KBM-7 (cell line): ENCODE measurements at places on chromosomes 13 and 19.
A peak's percentile ranks its signal among the peaks of the same experiment; 100 is the strongest.

- no peak for DNase-seq
These were observed 949 bp upstream of the ZNF260 start for GRCh38 chr19:36528921-36529518.

- DNase-seq: no peak
These were observed 6.0 kb downstream of the CKAP2 start for GRCh38 chr13:52461265-52461664.

GRCh38 chr13:50244713-50245574 lies 229.7 kb downstream of the KCNRG start:
- no peak for DNase-seq

DNA sequence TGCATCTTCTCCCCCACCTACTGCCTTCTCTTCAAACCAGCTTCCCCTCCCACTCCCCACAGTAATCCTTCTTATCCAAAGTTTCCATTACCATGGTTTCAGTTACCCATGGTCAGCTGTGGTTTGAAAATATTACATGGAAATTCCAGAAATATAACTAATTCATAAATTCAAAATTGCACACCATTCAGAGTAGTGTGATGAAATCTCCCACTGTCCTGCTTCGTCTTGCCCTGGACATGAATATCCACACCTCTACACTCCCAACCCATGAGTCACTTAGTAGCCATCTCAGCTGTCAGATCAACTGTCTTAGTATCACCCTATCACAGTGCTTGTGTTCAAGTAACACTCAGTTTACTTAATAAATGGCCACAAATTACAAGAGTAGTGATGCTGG lies 3.8 kb upstream of the KCTD12 start:
- DNase-seq: no peak

DNA sequence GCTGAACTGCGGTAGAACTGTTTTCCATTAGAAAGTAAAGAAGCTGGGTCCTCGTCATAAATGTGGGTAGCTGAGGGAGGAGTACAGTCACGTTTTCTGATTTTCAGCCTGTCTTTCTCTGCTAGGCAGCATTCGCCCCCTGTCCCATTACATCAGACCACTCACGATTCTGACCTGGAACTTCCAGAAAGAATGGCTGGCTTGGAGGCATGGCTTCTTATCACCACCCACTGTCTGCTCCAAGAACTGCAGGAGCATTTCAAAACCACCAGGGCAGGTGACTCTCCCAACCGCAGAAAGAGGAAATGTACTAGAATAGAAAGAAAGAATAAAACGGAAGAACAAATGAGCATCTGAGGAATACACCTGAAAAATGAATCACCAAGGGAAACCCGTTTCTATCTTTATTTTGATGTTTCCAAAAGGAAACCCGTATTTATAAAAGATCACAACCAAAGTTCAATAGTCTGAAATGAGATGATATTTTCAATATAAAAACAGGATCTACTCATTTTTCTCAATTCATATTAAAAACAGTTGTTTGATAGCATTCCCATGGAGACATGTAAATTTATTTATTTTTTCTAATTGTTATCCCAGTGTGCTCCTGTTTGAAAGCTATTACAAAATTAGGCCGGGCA lies 22.1 kb upstream of the POMP start:
- DNase-seq: peak; percentile 79

GRCh38 chr13:73228546-73228945 lies 169.7 kb downstream of the KLF5 start:
- no peak for DNase-seq

DNA sequence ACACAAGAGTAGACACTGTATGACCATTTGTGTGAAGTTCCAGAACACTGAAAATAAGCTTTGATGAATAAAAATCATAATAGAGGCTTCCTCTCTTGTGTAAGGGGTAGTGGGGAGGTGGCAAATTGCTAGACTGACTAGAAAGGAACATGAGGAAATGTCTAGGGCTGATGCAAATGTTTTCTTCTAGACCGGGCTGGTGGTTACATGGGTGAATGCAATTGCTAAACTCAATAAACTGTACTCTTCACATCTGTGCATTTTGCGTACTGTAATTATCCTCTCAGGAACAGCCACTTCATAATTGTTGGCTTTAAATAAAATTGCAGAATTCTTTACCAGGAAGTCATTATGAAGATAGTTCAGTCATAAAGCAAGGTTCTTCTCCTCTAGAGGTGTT lies 5.2 kb upstream of the KBTBD7 start:
- peak; percentile 34 for DNase-seq

- no peak for DNase-seq
These were observed 1.9 kb downstream of the SCEL start for GRCh38 chr13:77537289-77537919.

DNA sequence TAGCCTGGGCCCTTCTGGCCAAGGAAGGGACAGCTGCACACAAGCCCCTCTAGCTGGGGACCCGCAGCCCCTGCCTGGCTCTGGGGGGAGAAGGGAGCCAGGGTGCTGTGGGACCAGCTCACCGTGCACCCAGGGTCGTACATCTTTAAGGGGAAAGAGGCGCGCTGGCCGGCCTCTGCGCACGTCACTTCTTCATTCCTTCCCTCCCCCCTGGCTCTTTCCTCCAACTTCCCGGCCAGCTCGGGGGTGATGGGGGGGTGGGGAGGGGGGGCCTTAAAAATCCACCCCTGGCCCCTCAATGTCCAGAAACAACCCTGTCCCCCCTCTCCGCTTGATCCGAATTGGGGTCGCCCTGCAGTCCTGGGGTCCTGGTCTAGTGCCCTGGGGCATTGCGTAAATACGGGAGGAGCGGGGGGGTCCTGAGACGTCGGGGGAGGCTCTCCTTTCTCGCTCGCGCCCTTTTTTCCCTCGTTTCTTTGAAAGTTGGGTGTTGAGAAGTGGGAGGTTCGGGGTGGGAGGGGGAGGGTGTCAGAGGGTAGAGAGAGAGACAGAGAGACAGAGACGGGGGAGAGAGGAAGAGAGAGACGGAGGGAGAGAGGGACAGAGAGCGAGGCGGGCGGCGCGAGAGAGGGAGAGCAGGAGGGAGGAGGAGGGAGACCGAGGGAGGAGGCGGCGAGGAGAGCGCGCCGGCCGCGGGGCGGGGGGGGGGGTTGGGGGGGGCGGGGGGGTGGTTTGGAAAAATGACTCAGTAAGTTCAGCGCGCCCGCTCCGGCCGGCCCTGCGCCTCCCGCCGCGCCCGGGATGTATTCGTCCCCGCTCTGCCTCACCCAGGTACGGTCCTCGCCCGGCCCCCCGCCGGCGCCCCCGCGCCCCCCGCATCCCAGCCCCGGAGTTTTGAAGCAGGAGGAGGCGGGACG lies at the start of gene NFIC:
Gene NFIC (plus strand): TSS at position 748 of the 917 bp plus-strand sequence. CDS start 54 bp downstream, at position 802.
- peak; percentile 73 for DNase-seq

DNA sequence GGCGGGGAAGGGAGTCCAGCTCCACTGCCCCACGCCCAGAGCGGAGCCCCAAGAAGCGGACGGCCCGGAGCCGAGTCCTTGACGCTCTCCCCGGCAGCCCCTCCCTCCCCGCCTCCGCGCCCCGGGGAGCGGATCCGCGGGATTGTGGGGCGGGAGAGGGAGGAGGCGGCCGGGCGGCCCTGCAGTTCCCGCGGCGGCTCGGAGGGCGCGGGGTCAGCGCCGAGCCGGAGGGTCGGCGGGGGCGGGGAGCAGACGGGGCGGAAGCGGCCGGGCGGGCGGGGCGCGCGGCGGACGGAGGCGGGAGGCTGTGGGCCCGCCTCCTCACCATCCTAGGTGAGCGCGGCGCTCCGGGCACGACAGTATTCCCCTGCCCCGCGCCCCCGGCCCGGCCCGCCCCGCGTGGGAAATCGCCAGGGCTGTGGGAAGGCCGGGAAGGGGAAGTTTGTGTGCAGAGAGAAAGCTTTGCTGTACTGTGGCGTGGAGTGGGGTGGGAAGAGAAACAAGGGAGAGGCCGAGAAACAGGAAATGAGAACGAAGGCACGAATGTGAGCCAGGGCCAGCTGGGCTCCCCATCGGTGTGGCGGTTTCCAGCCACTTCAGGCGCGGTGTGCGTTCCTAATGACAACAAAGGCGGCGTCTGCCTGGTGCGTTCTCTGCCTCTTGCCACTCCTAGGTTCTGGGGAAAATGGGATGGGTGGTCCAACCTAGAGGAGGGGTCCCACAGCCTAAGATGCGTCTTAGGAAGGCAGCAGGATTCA lies 1.3 kb upstream of the KLF12 start:
- DNase-seq: peak; percentile 49

GRCh38 chr13:90027409-90027808 lies 1320.1 kb upstream of the MIR17HG start:
- DNase-seq: no peak

GRCh38 chr19:50912727-50913716 lies 1.8 kb upstream of the KLK4 start:
- no peak for DNase-seq

GRCh38 chr19:4916292-4917082 lies 7.2 kb downstream of the UHRF1 start:
- DNase-seq: peak; percentile 85

DNA sequence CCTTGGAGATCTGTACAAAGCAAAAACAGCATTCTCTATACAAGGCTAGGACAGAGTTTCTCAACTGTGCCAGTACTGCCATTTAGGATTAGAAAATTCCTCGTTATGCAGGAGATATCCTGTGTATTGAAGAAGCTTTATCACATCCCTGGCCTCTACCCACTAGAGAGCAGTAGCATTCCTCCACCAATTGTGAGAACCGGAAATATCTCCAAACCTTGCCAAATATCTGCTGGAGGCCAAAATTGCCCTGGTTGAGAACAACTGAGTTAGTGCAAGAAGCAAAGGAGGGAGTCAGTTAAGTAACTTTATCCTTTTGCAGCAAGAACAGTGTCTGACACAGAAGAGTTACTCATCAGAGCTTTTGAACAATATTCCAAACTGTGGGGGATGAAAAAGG lies 16.2 kb upstream of the FREM2 start:
- DNase-seq: no peak

DNA sequence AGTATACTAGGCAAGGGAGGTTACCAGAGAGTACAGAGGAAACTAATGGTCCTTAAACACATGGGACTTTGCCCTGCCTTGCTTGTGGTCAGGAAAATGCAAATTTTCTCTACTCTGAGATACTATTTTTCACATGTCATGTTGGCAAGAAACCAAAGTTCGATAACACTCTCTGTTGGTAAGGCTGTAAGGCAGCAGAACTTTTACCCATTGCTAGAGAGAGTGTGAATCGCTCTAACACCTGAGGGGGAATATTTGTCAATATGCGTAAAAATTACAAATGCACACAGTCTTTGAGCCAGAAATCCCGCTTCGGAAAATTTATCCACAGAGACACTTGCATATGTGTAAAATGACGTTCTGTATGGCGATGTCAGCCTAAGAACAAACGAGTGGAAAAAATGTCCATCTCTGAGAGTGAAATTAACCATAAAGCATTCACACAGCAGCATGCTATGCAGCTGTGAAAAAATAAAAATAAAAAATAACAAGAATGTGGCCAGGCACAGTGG lies 9.5 kb upstream of the RFX1 start:
- no peak for DNase-seq
